ENCODE measurements at places on chromosomes 3 and 15.

GRCh38 chr3:16061491-16061890, 113.0 kb upstream of the GALNT15 start:
- peak; percentile 48 for DNase-seq

- DNase-seq: no peak
Observed at GRCh38 chr15:33358306-33358705, 47.5 kb downstream of the RYR3 start.

DNA sequence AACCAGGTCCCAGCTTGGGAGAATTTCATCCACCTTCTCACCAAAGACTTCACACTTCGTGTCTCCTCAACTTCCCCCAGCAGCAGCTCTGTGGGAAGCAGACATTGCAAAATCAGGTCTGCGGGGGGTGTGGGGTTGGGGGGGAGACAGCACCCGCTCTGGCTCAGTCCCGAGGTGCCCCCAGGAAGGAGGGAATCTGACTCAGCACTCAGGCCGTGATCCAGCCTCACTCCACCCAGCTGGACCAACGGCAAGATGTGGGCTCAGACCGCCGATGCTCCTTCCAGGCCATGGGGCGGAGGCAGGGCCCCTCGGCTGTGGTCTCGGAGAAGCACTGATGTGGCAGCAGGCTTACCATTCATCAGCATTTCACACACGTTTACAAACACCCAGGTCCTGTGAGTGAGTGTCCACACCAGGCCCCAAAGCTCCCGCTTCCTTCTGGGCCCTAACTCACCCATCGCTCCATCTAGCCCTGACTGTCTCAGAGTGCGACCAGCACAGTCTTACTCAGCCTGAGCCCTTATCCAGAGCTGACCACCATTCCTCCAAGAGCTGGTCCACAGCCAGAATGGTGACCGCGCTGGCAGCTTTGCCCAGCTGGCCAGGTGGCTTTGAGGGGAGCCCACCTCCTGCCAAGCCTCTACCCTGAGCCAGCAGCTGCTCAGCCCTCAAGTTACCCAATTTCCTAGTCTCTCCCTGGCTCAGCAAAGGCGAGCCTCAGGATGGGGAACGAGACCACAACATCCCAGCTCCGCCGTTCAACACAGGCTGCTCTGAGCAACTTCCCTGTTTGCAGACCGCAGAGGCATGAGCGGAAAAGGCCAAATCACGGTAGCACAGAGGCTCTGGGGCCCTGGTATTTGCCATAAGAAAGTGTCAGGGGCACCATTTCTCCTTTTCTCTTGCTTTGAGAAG, 3.3 kb downstream of the STAB1 start:
- peak; percentile 83 for DNase-seq

DNA sequence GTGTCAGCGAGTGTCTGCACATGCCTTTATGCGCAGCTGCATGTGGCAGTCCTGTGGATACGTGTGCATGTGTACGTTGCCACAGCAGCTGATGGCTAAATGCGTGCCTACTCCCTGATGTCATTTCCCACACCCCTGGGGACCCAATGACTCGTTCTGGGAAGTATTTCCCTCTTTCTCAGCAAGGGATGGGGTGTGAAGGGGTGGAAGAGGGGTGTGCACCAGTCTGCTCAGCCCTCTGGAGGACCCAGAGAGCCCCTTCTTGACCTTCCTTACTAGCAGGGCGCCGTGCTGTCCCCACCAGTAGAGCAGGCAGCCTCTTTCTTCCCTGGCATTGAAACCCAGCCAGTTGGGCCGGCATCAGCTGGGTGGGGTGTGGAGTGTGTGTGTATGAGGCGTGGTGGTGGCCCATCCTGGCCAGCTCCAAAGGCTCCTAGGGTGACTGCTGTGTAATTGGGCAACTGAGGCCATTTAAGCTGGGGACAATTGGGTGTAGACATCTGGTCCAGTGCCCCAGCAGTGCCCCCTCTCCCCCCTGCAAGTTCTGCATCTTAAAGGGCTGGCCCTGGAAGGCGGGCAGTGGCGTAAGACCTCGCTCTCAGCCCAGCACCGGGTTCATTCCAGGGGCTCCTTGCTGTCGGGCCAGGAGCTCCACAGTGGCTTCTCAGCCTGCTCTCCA, 19.2 kb downstream of the SNX33 start:
- DNase-seq: peak; percentile 100

- DNase-seq: peak; percentile 2
Observed at GRCh38 chr3:140552898-140553297, 125.0 kb upstream of the TRIM42 start.

GRCh38 chr3:113626503-113627371, 69.7 kb downstream of the USF3 start:
- peak; percentile 50 for DNase-seq

- no peak for DNase-seq
Observed at GRCh38 chr3:197378985-197379718, 80.7 kb upstream of the DLG1 start.

DNA sequence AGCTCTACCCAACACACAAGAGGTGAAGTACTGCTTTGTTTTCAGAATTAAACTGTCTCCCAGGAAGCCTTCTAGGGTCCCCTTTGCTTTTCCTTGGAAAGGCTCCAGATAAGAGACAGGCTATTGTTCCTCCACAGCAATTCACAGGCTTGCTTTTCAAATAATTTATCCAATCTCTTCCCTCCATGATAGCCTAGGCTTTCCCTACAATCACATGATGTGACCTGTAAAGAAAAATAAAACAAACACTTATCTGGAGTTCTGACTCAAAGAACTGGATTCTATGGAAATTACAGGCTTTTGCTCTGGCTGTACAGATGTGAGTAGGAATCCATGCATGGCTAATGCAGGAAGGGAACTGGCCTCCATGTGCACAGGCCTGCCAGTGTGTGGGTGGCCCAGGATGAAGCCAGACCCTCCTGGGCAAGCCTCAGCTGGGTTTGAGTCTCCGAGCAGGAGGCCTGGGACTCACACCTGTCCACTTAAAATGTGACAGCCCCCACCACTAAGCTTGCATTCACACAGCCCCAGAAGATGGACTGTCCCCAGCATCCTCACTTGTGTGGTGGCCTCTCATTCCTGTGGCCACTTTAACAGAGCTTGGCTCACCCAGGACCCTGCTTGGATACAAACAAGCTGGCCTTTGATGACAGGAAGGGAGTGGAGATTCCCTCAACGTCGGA, 75.8 kb upstream of the LEKR1 start:
- peak; percentile 68 for DNase-seq

- no peak for DNase-seq
Observed at GRCh38 chr3:127149621-127150310, 43.2 kb upstream of the PRR23E start.

GRCh38 chr15:89912674-89913396, at the start of gene ARPIN:
ARPIN (minus strand) TSS chr15:89912952; CDS start chr15:89912835, 117 bp downstream.
- peak; percentile 48 for DNase-seq

- peak; percentile 62 for DNase-seq
Observed at GRCh38 chr3:188489639-188490405, 335.9 kb downstream of the LPP start.

GRCh38 chr15:59174835-59175831, 31.5 kb upstream of the LDHAL6B start:
- peak; percentile 68 for DNase-seq

- peak; percentile 45 for DNase-seq
Observed at GRCh38 chr3:56111606-56112304, 356.5 kb downstream of the ERC2 start.

DNA sequence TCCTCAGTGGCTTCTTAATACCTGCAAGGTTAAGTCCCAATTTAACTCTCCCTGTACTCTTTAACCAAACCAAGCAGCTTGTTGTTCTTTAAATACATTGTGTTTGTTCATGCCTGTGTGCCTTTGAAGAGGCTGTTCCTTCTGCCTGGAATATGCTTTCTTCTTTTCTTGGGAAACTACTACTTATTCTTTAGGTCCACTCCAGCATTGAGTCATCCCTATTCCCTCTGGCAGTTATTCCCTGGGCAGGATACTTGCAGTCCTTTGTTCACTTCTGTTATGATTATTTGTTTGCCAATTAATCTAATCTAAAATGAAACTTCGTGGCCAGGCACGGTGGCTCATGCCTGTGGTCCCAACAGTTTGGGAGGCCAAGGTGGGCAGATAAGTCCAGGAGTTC, 139.3 kb downstream of the ZNF609 start:
- peak; percentile 14 for DNase-seq

All from AG10803 (cell line).